Stimulated activated CD4-positive, alpha-beta T cell treated with anti-CD3 and anti-CD28 coated beads, TNF-alpha, amount 100 ng/mL, for 1 hour (primary cell): ENCODE measurements at places on chromosomes 5 and 9.

- DNase-seq = no peak
Measured at GRCh38 chr9:74414325-74414724, 82.8 kb upstream of the RORB start.

DNA sequence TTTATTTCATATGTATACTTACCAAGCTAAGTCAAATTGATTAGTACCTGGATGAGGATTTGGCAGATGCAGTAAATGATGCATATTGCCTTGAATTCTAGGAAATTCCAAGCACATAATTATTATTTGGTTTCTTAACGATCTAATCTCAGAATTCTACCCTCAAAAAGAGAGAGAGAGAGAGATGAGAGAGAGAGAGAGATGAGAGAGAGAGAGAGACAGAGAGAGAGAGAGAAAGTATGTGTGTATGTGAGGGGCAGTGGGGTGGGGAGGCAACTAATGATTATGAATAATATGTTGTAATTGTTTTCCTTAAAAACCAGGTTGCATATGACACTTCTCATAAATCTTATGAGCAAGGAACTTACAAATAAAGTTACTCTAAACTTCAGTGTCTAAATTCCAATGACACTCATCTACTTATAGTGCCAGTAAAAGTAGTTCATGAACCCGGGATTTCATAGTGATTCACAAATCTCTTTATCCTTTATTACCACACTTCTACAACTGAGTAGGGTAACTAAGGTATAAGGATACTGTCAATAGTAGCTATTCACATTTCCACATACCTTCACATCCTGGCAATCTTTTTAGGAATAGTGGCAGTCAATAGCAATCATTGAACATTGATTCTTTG lies 60.5 kb upstream of the EDIL3 start:
- no peak for DNase-seq

- no peak for DNase-seq
Measured at GRCh38 chr5:149550594-149551226, 529 bp downstream of the CSNK1A1 start.

DNA sequence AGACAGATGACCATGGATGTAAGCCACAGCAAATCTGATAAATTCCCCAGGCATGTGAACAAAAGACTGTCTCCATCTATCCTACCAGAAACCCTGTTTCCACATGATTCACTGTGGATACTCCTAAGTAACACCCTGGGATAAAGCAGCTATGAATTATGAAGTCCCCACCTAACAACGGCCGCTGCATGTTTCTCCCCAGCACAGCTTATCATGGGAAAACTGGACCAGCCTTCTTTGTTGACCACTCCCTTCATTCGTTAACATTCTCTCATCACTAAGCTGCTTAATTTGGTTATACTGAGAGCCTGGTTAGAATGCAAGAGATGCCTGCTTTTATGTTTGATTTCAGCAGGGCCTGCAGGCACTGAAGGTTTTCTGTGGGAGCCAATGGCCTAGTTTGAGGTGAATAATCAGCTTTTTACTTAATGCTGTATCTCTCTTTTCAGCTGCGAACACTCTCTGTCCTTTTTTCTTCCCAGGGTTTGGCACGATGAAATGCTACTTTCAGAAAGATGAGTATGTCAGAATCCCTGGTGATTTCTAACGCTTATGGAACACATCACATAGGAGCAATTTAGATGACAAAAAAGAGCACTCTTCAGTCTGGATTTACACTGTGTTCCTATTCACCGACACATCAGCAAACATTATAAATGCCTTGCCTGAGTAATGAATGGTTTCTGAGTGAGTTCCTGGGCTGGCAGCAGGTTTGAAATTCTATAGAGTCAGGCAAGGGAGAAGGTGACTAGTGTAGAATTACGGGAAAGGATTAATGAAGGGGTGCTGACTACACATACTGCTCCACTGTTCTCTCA lies 318.4 kb upstream of the ZNF608 start:
- no peak for DNase-seq

GRCh38 chr5:168341178-168341577 lies 49.7 kb downstream of the WWC1 start:
- DNase-seq = no peak

DNA sequence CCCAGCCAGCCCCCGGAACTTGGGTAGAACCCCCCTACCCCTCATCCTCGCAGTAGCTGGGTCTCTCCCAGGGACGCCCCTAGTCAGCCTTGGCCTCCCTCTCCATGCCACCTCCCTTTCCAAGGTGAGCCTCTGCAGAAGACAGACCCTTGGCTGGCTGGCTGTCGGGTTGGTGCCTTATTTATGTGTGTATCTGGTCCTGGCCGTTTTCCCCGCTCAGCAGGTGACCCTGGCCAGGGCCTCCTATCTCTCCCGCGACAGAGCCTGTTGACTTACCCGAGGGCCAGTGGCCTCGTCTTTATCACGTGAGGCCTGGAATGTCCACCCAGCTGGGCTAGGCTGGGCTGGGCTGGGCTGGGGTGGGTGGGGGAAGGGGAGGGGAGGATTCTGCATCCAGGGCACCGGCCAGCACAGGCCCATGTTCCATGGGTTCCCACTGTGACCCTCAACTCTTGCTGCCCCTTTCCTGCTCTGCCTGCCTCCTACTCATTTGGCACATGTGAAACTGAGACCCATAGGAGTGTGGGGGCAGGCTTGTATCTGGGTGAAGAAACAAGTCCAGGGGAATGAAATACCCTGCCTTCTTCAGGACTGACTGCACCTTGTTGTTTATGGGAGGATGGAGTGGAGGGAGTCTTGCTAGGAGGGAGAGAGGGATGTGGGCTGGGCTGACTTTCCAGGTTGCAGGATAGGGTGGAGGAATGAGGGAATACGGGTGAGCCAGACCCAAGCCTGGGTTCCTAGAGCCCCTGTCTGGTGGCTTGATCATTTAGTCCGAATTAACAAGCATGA lies 3.1 kb downstream of the CXXC5 start:
- DNase-seq = no peak

GRCh38 chr5:74382987-74383593 lies 257.4 kb downstream of the ENC1 start:
- no peak for DNase-seq

DNA sequence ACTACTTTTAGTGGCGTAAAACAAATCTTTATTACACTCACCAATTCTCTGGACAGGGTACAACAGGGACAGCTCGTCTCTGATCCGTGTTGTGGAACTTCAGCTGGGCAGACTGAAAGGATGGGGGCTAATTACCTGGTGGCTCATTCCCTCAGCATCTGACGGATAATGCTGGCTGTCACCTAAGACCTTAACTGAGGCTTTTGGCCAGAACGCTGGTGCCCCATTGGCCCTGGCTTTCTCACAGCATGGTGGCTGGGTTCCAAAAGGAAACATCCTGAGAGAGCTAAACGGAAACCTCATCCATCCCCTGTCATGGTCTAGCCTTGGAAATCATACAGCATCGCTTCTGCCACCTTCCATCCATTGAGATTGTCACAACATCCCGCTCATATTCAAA lies 62.9 kb downstream of the RAI14 start:
- DNase-seq = no peak

- DNase-seq = no peak
Measured at GRCh38 chr5:4639946-4640345, 500.2 kb upstream of the ADAMTS16 start.

DNA sequence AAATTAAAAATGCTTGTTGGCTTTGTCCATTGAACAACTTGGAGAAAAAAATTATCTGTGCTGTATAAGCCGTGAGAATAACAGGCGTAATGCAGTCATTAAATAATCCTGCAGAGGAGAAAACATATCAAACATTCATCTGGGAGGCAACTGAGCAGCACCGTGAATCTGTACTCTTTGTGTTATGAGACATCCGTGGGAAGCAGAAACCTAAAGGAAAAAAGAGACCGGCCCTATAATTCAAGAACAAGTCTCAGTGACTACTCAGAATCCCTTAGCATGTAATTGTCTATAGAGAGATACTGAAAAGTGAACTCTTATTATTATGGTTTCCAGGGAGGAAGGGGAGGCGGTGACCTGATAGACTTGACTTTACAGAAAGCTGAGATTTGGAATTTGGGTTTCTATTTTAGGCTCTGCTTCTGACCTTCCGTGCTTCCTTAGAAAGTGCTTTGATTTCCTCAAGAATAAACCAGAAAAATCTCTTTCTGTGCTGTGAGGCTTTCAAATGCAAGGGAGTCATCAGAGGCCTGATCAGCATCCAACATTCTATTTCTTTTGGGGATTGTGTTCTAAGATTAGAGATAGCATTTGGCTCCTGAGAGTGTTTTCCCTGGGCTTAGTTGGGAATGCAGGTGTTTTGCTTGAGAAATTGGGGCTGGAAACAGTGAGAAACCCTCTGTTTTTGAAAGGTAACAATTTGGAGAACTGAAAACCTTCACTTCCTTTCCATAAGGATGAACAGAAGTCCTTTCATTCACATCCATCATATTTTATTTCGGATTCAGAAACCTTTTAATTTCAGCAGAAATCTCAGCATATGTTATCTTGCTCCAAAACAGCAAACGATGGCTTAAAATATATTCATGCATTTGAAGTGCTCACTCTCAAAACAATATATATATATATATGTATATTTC lies 296.7 kb downstream of the CSNK1G3 start:
- no peak for DNase-seq

GRCh38 chr9:127991017-127991756 lies 10.4 kb upstream of the EEIG1 start:
- no peak for DNase-seq

- no peak for DNase-seq
Measured at GRCh38 chr9:5563886-5564285, 53.6 kb downstream of the PDCD1LG2 start.

GRCh38 chr5:174991847-174992246 lies 267.5 kb downstream of the MSX2 start:
- no peak for DNase-seq

- no peak for DNase-seq
Measured at GRCh38 chr5:34686762-34687268, 30.7 kb downstream of the RAI14 start.

DNA sequence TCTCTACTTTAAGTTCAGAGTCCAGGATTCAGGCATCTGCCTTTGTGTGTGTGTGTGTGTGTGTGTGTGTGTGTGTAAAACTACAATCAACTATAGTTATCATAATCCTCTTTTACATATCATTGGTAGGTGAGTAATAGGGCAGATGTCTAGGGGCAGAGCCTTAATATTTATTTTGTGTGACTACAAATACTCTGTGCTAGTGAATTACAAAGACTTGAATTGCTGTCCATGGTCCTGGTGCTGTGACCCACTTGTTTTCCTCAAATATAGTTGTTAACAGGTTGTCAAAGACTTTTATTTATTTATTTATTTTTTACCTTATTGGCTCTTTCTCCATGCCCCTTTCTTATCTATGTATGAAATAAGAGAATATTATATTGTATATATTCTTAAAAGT lies 196.8 kb downstream of the ANXA1 start:
- DNase-seq = no peak

GRCh38 chr9:4563105-4563504 lies 72.8 kb downstream of the SLC1A1 start:
- DNase-seq = no peak

- no peak for DNase-seq
Measured at GRCh38 chr5:171953860-171954701, 52.4 kb downstream of the FBXW11 start.

DNA sequence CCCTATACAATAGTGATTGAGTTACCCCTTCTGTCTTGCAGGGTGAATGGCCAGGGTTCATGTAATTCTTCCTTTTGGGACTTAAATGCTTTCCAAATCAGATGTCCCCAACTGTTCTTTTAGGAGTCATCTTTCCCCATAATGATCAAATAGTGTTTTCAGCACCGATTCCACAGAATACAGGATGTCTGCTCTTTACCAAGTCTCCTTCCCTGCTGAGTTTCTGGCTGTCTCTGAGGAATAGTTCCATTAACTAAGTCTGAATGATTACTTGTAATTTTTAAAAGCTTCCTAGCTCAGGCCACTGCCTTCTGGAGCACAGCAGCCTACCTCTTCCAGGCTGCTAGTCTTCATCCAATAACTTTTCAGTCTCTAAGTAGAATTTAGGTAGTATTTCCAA lies 630.7 kb upstream of the ZNF608 start:
- DNase-seq = no peak

DNA sequence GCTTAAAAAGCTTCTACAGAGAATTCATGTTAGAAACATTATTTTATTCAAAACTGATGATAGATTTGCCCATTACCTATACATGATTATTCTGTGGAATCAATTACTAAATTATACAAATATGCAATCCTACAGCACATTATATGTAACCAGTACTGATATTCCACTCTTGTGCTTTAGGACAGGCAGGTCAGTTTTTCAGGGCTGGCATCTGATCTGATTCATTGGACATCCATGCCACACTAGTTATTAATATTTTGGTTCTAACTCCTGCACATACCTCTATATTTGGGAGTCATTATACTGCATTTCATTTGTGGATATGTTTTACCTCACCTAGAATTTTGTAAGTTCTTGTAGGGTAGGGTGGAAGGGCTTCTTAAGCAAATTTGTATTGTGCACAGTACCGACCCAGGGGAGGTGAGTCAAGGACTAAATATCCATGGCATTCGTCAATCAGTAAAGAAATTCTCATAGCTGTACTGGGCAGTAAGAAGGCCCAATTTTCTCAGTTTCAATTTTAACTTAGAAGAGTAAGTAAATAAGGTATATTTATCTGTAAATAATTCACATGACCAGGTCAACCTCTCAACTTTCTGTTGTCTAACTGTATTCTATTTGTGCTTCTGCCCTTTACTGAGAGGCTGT lies 33.5 kb downstream of the ELOVL7 start:
- DNase-seq = no peak

DNA sequence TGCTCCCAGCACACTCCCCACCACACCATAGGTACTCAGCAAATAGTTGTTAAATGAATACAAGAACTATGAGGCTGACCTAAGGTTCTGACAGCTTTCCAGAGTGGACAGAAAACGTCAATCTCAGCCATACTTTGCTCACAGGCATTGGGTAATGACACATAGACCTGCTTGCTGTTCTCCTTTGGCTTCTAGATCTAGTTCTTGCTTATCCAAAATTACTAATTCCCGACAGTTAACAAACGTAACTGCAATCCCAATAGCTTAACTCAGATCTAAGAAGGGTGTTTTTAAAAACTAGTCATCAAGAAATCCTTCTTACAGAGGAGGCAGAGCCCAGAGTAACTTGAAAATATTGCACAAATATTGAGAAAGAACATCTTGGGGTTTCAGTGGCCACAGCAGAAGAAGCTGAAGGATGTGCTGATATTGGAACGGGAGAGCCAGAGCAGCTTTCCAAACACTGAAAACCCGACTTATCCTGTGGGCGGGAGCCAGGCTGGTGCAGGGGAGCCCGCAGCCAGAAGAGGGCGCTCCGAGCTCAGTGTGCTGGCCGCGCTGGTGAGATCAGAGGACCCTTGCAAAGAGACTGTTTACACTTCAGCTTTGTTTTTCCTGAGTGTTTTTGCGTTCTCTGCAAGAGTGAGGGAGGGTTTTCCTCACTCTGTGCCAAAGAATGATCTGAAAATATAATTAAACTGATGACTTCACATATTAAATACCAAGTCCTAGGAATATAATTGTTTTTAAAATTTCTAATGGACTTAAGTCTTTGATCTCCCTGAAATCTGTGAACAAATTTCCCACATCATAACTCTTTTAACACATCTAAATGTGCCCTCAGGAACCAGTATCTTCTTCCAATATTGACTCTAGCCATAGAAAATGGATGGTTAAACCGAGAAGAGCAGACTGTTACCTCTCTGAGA lies 30.3 kb downstream of the FGF1 start:
- DNase-seq = peak; percentile 36
